ENCODE measurements at places on chromosomes 7 and 10. TPM values are rescaled to one million over a fixed set of nuclear protein-coding genes. Genes with fewer than 3 reads are reported as not detected.

Gene HOGA1
- 0.18 TPM for total RNA-seq

GRCh38 chr7:41922373-41922772 lies 219.5 kb upstream of the INHBA start:
- DNase-seq: no peak

GRCh38 chr10:58952747-58953466 lies 223.5 kb upstream of the PHYHIPL start:
- DNase-seq: peak; percentile 1

DNA sequence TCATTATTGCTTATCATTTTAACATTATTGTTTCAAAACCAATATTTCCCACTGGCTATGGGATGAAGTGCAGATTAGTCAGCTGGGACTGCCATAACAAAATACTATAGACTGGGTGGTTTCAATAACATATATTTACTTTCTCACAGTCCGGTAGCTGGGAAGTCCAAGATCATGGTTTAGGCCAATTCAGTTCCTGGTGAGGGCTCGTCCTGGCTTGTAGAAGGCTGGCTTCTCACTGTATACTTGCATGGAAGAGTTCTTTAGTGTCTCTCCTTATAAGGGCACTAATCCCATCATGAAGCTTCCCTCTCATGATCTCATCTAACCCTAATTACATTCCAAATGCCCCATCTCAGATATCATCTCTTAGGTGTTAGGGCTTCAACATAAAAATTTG lies 101.3 kb downstream of the CHRM2 start:
- DNase-seq: no peak

DNA sequence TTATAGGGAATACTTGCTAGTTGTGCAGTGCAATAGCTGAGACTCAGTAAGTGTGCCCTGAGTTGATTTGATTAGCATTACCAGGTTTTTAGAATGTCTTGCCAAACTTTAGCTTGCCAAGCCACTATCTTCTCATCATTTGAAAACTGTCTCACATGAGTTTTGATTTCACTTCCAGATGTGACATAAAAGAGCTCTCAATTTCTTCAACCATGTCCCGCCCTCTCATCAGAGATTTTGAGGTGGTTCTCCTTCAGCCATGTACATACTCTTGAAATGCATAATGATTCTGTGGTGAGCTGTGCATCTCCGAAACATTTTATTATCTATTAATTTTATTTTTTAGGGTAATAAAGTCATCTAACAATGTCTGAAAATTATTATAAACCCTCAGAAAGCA lies 215.0 kb upstream of the SEMA3E start:
- no peak for DNase-seq

DNA sequence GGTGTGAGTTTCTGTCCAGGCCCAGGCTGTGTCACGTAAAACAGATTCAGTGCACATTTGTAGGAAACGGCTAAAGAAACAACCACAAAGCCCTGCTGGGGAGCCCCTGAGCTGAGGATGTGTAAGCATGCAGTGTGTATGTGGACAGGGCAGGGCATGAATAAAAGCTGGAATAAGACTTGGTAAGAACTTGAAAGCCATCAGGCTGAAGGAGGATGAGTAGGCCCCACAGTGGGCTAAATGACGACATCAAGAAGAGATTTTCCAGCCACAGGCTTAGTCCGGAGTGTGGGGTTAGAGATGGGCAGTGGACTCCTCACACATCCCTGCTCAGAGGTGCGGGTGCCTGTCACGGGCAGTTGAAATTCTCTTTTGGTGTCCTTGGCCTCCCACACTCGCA lies 270.7 kb upstream of the BMPER start:
- no peak for DNase-seq

Gene SAP25
- not detected for total RNA-seq

Gene ACTL6B
- not detected for total RNA-seq

- no peak for DNase-seq
Measured at GRCh38 chr10:30774261-30774660, 144.7 kb upstream of the LYZL2 start.

GRCh38 chr7:129690701-129691100 lies 79.2 kb downstream of the NRF1 start:
- no peak for DNase-seq

Gene AS3MT
- total RNA-seq: 1.4 TPM

- peak; percentile 71 for DNase-seq
Measured at GRCh38 chr7:65798111-65799075, 74.5 kb upstream of the VKORC1L1 start.

GRCh38 chr7:50721160-50721559 lies 61.5 kb downstream of the GRB10 start:
- DNase-seq: no peak

- DNase-seq: no peak
Measured at GRCh38 chr10:11876805-11877590, 53.8 kb downstream of the PROSER2 start.

- DNase-seq: no peak
Measured at GRCh38 chr10:110311357-110311949, 6.7 kb upstream of the SMNDC1 start.

DNA sequence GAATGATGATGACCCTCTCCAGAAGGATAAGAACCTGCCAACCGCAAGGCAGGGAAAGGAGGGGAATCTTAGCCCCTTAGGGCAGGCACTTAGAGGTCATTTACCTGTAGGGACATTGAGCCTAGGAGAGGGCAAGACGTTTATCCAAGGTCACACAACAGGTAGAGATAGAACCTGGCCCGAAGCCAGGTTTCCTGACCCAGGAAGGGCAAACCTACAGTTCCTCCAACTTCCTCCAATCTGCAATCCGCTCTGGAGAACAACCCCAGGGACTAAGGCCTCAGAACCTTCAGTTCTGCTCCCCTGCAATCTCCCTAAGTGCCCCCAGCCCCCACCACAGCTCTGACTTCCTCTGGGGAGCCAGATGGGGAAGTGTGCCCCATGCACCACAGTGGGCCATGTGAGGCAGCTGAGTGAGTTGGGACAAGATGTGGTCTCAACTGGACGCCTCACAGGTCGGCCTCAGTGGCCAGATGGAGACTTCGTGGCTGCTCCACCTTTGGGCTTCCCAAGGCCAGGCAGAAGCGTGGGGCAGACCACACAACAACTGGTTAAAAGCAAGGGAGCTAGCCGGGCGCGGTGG lies 1.4 kb upstream of the PSAP start:
- no peak for DNase-seq

DNA sequence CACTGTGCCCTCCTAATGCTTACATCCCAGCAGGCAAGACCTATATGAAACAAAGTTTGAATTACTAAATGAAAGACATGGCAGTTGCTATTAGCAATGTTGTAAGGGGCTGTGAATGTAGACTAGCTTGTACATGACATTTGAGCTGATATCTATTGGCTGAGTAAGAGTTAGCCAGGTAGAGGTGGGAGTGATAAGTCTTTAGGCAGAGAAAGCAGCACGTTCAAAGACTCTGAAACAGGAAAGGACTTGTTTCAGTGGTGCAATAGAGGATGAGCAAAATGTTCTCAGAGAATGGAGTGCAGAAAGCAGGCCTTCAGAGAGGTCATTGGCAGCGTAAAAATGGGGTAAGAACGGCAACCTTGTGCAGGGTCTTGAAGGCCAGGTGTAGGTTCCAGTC lies 687.6 kb downstream of the AUTS2 start:
- DNase-seq: no peak

DNA sequence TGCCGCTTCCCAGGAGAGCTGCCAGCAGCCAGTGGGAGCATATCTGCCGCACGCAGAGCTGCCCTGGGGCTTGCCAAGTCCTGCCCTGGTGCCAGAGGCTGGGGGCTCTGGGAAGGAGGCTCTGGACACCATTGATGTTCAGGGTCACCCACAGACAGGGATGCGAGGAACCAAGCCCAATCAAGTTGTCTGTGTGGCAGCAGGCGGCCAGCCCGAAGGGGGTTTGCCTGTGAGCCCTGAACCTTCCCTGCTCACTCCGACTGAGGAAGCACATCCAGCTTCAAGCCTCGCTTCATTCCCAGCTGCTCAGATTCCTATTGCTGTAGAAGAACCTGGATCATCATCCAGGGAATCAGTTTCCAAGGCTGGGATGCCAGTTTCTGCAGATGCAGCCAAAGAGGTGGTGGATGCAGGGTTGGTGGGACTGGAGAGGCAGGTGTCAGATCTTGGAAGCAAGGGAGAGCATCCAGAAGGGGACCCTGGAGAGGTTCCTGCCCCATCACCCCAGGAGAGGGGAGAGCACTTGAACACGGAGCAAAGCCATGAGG lies 94.6 kb downstream of the TACC2 start:
- DNase-seq: no peak

Gene TFPI2
- total RNA-seq: 79.2 TPM

GRCh38 chr7:47361746-47362215 lies 220.1 kb downstream of the TNS3 start:
- no peak for DNase-seq

Gene CD36
- 0.26 TPM for total RNA-seq

- peak; percentile 17 for DNase-seq
Measured at GRCh38 chr7:155598810-155599210, 45.7 kb upstream of the RBM33 start.

Gene CAV1
- 1,552 TPM for total RNA-seq

Gene INSYN2A
- not detected for total RNA-seq

DNA sequence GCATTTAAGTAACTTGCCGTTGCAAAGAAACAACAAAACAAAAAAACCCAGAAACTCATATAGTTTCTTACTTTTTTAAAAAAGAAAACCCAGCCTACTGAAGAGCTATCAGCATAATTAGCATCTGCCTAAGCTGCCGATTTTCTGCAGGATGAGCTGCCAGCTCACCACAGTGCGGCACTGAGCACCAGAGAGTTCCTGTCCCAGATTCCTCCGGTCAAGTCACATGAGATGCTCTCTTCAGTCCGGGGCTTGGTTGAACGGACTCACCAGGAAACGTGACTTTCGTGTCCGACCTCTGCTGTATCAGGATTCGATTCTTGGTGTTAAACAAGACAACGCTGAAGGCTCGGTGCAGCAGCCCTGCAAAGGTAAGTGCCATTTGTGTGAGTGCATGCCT lies 3.2 kb downstream of the IDI2 start:
- DNase-seq: no peak

Measured in pulmonary artery endothelial cell (primary cell).